ENCODE measurements at places on chromosomes 4 and X. TPM values are rescaled to one million over a fixed set of nuclear protein-coding genes. Genes with fewer than 3 reads are reported as not detected.

MAML3 gene
- polyA plus RNA-seq, result 0.20 TPM

NCAPG gene
- polyA plus RNA-seq, result 4.0 TPM

CSAG1 gene
- not detected for polyA plus RNA-seq

SLC9A7 gene
- 4.2 TPM for polyA plus RNA-seq

DNA sequence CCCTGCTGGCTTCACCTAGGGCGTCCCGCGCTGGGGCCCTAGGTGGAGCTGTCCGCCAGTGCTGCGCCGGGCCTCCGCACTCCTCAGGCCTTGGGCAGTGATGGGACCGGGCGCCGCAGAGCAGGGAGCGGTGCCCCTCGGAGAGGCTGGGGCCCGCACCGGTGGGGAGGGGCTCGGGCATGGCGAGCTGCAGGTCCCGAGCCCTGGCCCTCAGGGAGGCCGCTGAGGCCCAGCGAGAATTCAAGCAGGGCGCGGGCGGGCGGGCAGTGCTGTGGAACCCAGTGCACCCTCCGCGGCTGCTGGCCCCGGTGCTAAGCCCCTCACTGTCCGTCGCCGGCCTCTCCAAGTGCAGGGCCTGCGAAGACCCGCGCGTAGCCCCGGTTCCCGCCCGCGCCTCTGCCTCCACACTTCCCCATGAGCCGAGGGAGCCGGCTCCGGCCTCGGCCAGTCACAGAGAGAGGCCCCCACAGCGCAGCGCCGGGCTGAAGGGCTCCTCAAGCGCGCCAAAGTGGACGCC lies 565.1 kb upstream of the NDST4 start:
- H3K36me3 ChIP-seq, result no peaks in the 10 kb centered on the region
- H3K27ac ChIP-seq, result no peak overlapping the region
- no peaks in the 10 kb centered on the region for H3K4me1 ChIP-seq
- H3K27me3 ChIP-seq, result no peaks in the 10 kb centered on the region

DNA sequence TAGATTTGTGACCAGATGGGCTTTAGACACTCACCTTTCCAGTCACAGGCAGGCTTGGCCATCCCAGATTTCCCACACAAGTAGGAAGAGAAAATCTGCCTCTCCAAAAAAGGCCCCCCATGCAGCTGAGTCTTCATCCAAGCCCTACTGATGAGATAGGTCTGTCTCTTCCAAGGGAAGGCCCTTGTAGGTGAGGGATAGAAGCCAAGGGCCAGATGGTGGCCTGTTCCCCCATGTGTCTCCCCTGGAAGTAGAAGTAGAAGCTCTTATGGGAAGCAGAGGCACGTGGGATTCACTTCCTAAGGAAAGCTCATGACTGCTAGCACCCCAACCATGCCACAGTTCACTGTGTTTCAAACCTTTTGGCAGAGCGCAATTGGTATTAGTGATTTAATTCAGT lies 81.5 kb downstream of the REPS2 start:
- no peak for DNase-seq
- no peaks in the 10 kb centered on the region for H3K36me3 ChIP-seq
- H3K4me3 ChIP-seq, result no peak overlapping the region
- H3K27me3 ChIP-seq, result peaks cover 4% of the 10 kb centered on the region
- no peaks in the 10 kb centered on the region for H3K4me1 ChIP-seq
